ENCODE measurements at places on chromosomes 6 and 20. TPM values are rescaled to one million over a fixed set of nuclear protein-coding genes. Genes with fewer than 3 reads are reported as not detected.

- no peak for DNase-seq
Observed at GRCh38 chr6:22294301-22294700, 2.5 kb downstream of the PRL start.

DNA sequence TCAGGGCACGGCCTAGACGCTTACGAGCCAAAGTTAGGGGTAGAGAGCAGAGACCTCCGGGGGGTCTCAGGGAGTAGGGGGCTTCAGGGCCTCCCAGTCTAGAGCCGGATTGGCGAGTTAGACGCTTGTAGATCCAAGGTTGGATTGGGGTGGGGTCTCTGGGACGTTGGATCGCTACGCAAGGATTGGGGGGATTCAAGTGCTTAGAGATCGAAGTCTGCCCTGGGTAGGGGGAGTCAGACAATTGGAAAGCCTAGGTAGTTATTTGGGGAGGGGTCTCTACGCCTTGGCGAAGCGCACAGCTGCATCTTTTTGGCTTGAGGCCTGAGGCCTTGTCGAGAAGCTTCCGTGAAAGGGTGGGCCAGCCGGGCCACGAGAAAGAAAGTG is 469 bp downstream of the STX16 start:
- DNase-seq = no peak

GRCh38 chr6:144955859-144956258 is 670.7 kb downstream of the UTRN start:
- no peak for DNase-seq

- no peak for DNase-seq
Observed at GRCh38 chr6:41651962-41652657, 13.8 kb downstream of the MDFI start.

Gene DXO
- total RNA-seq = 17.1 TPM
